IPS DF 19.7 (cell line): ENCODE measurements at places on chromosomes 3 and 15.

- no peak for DNase-seq
Measured at GRCh38 chr3:149449799-149450198, 24.7 kb upstream of the TM4SF4 start.

GRCh38 chr3:47578119-47578632, 489 bp downstream of the CSPG5 start:
- DNase-seq, result no peak

- DNase-seq, result no peak
Measured at GRCh38 chr3:52843108-52843865, 8.5 kb upstream of the MUSTN1 start.

DNA sequence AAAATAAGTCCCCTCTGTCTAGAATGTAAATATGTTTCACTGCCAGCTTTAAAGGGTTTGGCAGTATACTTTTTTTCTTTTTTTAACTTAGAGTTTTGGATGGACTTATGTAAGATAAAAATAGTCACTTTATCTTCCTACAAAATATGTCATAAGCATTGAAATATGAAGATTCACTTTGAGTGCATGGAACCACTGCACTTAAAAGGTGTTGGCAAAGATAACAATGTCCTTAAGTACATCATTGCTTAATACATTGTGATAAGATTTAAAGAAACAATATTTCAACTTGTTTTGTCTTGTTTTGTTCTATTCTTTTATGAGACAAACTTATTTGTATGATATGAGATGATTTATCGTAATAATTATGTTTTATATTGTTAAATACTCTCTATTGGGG, 66.3 kb upstream of the NAALADL2 start:
- DNase-seq, result no peak

GRCh38 chr15:75360856-75361255, 7.6 kb downstream of the MAN2C1 start:
- DNase-seq, result no peak

GRCh38 chr15:66964111-66964738, 101.2 kb upstream of the SMAD3 start:
- no peak for DNase-seq

DNA sequence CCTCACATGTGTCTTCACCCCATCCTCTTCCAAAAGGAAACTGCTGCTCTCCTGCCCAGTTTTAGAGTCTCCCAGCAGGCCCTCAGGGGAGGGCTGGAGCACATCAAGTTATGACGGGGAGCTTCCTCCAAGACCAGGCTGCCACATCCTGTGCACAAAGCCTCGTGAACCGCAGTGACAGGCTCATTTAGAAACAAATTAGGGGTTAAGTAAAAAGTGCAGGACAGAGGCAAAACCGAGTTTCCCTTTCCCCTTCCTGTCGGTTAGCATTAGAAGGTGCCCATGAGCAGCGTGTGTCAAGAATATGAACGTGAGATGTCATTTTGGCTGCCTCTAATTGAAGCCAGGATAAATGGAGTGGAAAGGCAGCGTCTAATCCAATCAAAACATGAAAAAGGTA, 199.7 kb downstream of the ARRDC4 start:
- DNase-seq, result no peak

- no peak for DNase-seq
Measured at GRCh38 chr3:150252462-150252861, 155.6 kb upstream of the TSC22D2 start.

DNA sequence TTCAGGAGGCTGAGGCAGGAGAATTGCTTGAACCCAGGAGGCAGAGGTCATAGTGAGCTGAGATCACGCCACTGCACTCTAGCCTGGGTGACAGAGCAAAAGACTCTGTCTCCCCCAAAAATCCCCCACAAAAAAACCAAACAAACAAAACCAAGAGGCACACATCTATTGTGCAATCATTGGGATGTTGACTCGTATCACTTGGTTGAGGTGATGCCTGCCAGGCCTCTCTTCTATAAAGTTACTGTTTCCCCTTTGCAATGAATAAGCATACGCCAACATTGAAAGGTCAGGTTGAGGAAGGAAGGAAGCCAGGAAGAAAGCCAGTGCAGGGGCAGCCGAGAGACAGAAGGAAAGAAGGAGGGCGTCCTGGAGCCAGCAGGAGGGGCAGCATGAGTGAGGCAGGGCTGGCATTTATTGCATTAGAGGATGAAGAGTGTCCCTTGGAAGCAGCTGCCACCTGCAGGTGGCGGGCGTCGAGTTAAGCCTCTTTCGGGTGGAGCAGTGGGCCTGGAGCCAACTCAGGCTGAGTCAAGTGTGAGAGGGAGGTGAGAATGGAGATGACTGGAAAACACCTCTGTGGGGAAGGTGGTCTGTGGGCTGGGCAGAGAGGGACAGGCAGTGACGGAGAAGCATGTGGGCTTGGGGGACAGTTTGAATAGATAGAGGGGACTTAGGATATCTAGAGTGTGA, 8.3 kb upstream of the CSPG4 start:
- DNase-seq, result no peak

DNA sequence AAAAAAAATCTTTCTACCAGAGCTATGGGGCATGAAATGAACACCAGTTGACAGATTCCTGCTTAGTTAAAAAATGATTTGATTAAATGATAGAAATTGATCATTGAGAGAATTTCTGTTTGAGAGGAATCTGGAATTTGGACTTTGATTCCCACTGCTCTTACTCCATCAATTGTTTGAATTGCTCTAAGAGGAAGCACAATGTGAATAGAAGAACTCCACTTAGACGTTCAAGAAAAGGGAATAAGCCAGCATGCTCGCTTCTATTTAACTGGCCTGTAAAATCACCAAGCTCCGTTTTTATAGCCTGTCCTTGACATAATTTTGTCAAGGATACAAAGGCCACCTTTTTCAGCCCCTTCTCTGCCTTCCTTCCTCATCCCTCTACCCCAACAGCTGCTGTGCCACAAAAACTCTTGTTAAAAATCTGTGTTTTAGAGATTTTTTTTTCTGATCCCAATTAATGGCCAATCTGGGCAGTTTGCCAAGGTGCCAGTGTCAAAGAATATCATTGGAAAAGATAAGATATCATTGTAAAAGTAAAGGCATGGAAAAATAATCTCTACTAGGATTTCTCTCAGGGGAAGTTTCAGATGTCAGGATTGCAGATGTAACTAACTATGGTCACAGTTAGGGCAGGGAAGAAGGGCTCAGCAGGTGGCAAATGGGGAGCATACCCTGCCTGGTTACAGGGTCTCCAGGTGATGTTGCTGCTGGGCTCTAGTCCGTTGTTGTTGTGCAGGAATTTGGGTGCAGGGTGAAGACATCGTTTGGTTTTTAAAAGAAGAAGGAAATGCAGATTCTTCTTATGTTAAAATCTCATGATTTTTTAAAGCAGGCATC, 301.8 kb upstream of the PDZRN3 start:
- DNase-seq, result no peak

- DNase-seq, result no peak
Measured at GRCh38 chr3:192607798-192608197, 119.5 kb downstream of the FGF12 start.

- DNase-seq, result no peak
Measured at GRCh38 chr3:112736805-112737566, 96.0 kb upstream of the CCDC80 start.

GRCh38 chr3:32818970-32819511, 1.2 kb downstream of the TRIM71 start:
- no peak for DNase-seq

- no peak for DNase-seq
Measured at GRCh38 chr15:87863152-87863551, 393.4 kb downstream of the NTRK3 start.

- peak; percentile 30 for DNase-seq
Measured at GRCh38 chr3:132317229-132317948, at the start of gene ACP3. Gene ACP3, plus strand, starts transcription at chr3:132317407. Its CDS starts 50 bp downstream, at chr3:132317457.

DNA sequence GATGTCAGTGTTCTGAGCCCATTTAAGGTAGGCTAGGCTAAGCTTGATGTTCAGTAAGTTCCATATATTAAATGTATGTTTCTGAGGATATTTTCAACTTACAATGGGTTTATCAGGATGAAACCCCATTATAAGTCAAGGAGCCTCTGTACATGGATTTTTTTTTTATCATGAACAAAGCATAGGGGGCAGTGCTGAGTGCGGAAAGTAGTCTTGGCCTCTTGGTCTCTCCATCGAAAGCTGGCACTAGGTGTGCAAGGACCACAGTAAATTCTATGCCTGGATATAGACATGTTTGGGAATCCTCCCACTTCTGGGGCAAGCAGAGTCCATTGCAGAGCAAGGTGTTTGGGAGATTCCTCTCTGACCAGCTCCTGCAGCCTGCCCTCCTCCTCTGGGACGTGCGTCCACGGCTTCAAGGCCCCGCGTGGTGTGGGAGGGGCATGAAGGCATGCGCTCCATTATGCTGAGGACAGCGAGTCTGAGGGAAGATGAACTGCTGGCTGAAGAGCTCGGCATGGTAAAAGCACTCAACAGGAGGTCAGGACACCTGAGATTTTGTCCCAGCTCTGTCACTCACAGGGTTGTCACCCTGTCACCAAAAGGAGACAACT, 122.9 kb upstream of the LIPC start:
- no peak for DNase-seq

- no peak for DNase-seq
Measured at GRCh38 chr15:67501177-67501835, 19.6 kb upstream of the C15orf61 start.

DNA sequence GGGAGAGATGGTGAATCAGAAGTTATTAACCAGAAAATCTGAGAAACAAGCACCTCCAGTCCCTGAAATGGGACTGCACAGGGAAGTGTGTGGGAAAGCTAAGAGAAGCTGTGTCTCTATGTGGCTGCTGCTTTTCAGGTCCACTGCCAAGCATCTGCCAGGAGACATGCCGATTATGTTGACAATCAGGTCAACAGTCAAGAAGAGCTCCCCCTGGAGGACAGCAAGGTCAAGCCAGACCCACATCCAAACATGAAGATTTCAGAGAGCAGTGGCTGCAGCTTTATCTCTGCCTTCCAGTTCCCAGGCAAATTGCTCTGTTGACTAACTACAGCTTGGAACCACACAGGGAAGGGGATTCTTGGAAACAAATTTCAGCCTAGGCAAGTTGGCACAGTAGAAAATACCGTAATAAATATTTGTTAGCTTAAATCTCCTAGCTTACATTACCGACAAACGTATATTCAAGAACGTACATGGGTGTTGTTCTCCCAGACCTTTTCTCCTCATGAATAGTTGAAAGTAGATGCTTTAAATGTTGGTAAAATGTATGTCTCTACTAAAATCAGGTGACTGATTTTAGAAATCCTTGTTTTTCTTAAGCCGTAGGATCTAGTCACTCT, 394.5 kb upstream of the RARB start:
- peak; percentile 48 for DNase-seq

DNA sequence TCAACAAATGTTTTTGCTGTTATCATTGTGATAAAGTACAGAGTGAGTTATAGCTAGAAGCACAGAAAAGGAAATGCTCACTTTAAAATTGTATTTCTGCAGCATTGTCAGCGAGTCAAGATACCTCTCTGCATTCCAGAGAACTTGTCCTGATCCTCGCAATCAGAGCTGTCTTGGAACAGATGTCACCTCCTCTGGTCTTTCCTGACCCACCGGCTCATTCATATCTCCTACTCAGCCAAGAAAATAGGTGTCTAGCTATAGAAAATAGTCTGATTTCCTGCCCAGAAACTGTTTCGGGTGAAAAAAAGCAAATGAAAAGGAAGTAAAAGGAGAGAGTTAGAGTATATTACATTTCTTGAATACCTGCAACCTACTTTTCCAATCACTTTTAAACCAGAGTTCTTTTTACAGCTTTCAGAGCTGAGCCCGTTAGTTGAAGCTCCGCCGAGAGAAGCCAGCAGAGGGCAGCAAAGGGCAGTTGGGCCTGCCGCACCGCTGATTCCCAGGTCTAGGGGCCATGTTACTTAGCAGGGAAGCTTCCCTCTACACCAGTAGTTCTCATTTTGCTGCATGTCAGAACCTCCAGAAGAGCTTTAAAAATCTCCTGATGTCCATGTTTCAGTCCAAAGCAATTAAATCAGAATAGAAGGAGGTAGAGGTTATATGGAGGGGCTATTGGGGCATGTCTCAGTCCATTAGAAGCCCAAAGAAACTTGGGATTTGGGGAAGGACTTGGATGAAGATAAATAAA, 185.7 kb upstream of the THRB start:
- no peak for DNase-seq

DNA sequence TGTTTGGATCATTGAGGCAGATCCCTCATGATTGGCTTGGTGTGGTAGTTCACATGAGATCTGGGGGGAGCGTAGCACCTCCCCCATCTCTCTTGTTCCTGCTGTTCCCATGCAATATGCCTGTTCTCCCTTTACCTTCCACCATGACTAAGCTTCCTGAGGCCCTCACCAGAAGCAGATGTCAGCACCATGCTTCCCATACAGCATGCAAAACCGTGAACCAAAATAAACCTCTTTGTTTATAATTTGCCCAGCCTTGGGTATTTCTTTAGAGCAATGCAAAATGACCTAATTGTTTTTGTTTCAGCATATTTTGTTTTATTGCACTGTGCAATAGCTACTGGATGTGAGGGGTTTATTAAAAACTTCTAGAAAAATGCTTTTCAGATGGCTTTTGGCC, 56.6 kb upstream of the CHST2 start:
- no peak for DNase-seq

DNA sequence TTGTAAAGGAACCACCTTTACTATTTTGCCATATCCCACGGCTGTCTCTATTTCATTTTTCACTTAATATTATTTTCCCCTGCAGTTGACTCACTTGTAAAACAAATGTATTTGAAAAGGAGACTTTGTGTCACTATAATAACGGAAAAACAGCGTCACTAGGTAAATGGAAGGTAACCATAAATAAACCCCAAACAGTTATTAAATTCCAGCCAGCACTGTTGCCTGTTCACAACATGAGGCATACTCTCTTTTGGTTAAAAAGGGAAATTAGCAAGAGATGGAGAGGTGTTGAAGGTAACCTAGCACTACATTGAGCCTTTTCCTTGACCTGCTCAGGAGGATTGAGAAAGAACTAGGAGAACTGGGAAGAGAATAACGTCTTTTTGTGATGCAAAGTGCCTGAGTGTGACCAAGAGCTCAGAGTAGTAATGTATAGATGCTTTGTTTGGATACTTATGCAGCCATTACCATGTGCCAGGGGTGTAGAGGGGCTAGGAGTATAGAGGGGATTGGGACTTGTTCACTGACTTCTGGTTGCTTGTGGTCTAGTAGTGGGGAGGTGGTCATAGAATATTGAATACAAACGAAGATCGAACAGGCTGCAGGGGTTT, 19.6 kb downstream of the FLNB start:
- DNase-seq, result no peak

- DNase-seq, result no peak
Measured at GRCh38 chr15:36958606-36959005, 141.7 kb downstream of the MEIS2 start.

- no peak for DNase-seq
Measured at GRCh38 chr3:126208606-126209256, 28.3 kb upstream of the ALDH1L1 start.

- no peak for DNase-seq
Measured at GRCh38 chr15:89770041-89770440, 6.1 kb upstream of the MESP2 start.

- DNase-seq, result no peak
Measured at GRCh38 chr3:124601190-124601589, 129.1 kb upstream of the UMPS start.

DNA sequence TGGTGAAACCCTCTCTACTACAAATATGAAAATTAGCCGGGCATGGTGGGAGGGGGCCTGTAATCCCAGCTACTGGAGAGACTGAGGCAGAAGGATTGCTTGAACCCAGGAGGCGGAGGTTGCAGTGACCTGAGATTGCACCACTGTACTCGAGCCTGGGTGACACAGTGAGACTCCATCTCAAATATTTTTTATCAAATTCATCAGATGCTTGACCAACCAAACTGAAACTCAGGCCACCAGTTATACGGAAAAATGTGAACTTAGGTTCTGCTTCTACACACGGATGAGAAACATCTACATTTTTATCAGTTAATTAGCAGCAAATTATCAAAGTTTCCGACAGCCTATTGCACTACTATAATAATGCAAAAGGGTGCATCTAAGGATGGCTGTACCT, 4.8 kb downstream of the ARF4 start:
- no peak for DNase-seq
